ENCODE measurements at places on chromosomes 12 and 14.

- no peak for DNase-seq
These were observed 32.1 kb upstream of the C2CD5 start for GRCh38 chr12:22576473-22576872.

GRCh38 chr12:9895215-9895971 is 14.1 kb downstream of the KLRF2 start:
- DNase-seq, result no peak

DNA sequence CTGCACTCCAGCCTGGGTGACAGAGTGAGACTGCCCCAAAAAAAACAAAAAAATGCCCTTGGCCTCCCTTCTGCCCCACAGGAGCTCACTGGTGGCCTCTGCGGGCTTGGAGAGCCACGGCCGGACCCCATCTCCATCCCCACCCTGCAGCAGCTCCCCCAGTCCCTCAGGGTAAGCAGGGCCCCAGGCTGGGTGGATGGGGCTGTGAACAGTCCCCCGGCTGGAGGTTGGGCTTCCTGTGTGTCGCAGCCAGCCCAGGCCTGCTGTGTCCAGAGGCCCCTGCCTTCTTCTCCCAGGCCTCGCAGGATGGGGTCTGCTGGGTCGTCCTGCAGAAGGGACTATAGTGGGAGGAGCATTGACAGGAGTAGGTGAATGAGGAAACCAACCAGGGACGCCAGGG is 15.4 kb upstream of the PUS1 start:
- DNase-seq, result no peak

DNA sequence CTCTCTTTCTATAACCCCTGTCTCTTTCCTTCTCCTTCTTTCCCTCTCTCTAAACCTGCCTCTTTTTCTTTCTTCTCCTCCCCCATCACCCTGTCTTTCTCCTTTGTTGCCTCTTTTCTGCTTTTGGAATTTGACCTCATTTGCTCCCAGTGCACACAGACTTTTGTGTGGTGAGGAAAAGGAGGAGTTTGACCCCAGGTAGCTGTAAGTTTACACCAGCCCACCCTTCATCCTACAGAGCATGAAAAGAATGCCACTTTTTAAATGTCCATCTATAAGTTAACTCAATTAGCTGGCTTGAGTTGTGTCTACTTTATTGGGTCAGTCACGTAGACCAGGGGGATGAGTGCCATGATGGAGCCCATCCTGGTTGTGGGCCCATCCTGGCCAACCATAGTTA is 146.8 kb upstream of the SLC38A2 start:
- DNase-seq, result no peak

- DNase-seq, result no peak
These were observed 146.2 kb downstream of the BCL11B start for GRCh38 chr14:99125616-99126431.

DNA sequence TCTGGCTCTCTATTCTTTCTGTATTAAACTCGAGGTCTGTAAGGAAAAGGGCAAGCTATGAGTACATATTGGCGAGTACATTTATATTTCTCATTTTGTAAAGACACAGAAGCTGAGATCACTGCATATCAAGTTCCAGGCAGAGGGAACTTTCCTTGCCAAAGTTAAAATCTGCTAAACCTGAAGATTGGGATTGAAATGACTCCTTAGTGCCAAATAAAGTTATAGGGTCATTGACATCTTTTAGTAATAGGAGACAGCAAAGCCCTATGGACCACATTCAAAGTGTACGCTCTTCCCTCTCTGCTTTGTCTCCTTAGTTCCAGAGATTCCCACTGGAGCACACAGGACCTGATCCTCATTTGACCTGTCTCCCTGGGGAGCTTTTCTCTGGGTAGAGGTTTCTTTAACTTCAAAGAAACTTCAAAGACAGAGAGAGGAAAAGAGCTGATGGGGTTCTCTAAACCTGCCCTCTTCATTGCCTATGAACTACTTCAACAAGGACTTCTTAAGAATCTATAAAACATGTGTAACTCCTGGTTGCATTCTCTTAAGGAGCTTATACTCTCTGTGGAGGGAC is 42.6 kb upstream of the PTPRR start:
- DNase-seq, result no peak

Data from stimulated activated CD4-positive, alpha-beta T cell treated with anti-CD3 and anti-CD28 coated beads, Interleukin-15, amount 100 ng/mL, for 24 hours (primary cell).